ENCODE measurements at places on chromosomes 7 and 10.

- no peak for DNase-seq
Measured at GRCh38 chr10:124560377-124561105, 98.9 kb downstream of the LHPP start.

- no peak for DNase-seq
Measured at GRCh38 chr7:143216151-143216550, 5.7 kb upstream of the TAS2R40 start.

GRCh38 chr7:111045449-111045848 is 45.5 kb upstream of the LRRN3 start:
- no peak for DNase-seq

GRCh38 chr10:11112718-11113117 is 95.0 kb downstream of the CELF2 start:
- no peak for DNase-seq

GRCh38 chr7:28643188-28643569 is 230.9 kb downstream of the CREB5 start:
- DNase-seq: no peak

Data from 8988T (cell line).